HepG2 (cell line): ENCODE measurements at places on chromosomes 1 and 21. TPM values are rescaled to one million over a fixed set of nuclear protein-coding genes. Genes with fewer than 3 reads are reported as not detected.
A peak's percentile ranks its signal among the peaks of the same experiment; 100 is the strongest.

DNA sequence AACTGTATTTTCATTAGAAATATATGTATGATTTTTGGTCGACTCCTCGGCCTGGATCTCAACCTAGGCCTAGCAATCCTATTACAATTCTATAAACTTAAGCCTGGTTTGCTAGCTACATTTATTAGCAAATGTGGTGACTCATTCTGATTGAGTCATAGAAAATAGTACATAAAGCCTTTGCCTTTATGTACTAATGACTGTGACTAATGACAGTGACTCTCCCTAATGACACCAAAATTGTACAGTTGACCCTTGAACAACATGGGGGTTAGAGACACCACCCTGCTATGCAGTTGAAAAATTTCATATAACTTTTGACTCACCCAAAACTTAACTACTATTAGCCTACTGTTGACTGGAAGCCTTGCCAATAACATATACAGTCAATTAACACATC, 78.9 kb downstream of the CLEC20A start:
- DNase-seq, result peak; percentile 53

GRCh38 chr21:46664316-46664995, 29.0 kb downstream of the PRMT2 start:
- no peak for DNase-seq

DNA sequence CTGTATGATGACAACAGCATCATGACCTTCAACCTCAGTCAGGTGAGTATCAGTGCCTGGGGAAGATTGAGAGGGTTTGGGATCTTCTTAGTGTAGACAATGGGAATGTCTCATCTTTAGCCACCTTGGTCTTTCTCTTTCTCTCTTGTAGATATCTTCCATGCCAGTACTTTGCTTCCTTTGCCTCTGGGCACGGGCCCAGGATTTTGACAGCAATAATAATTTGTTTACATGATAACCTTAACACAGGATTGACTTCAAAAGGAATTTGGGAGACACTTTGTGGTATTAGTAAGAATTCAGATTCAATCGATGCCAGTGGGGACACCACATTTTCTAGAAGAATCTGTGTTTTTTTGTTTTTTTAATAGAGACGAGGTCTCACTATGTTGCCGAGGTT, 12.1 kb upstream of the PIGV start:
- DNase-seq, result no peak

- no peak for DNase-seq
These were observed 35.0 kb downstream of the UCK2 start for GRCh38 chr1:165862448-165862847.

CNKSR1 gene
- total RNA-seq, result 1.5 and 3.4 TPM in 2 replicates
